Activated B cell treated with CpG ODN at 0.5 μM for 24 hours (primary cell): ENCODE measurements at places on chromosomes 3 and 15.
A peak's percentile ranks its signal among the peaks of the same experiment; 100 is the strongest.

DNA sequence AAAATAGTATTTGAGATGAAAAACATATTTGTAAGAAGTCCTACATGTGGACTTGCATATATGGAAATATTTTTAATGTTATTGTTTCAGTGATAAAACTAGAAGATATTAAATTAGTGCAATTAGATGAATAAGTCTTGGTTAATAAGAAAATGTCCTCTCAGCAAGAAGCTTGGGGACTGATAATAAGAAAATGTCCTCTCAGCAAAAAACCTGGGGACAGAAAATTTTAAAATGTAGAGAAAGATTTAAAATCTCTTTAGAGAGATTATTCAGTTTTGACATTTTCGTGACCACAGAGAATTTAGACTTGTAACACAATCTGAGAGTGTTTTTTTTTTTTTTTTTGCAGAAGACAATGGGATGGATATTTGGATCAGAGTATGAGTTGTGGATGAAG lies 156.0 kb downstream of the ISL2 start:
- no peak for DNase-seq

DNA sequence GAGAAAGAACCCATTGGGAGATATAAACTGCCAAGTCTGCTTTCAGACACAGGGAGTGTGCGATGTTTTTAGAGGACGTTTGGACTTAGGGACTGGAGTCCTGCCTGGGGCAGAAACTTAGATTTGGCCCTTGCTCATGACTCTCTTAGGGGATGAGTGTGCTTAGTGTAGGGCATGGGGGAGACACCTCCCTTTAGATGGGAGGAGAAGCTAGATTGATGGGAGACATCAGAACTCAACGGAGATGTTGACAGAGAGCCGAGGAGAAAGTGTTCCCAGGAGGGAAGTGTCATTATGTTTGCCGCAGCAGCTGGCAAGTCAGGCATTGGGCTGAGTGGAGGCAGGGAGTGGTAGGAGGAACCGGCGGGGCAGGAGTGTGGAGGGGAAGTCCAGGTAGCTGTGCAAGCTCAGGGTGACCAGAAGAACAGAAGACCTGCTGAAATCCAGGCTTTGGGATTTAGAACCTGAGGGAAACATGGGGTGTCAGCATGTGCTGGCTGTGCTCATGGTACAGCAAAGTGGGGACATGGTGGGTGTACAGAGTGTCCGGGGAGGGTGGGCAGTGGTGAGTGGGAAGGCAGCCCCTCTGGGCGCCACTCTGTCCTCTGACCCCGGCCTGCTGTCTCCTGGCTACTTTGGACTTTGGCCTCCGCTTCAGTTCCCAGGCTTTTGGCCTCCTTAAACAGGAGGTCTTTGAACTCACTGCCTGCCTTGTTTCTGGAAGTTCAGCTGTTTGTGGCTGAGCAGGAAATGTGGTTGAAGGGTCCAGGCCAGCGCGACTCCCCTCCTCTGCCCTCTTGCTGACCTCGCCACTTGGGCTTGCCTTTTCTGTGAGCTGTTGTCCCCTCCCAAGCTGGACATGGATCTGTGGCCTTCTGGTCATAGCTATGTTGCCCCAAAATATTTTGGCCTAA lies 324.0 kb upstream of the LRRFIP2 start:
- DNase-seq, result no peak

- no peak for DNase-seq
Measured at GRCh38 chr3:133568294-133569014, 5.0 kb upstream of the CDV3 start.

DNA sequence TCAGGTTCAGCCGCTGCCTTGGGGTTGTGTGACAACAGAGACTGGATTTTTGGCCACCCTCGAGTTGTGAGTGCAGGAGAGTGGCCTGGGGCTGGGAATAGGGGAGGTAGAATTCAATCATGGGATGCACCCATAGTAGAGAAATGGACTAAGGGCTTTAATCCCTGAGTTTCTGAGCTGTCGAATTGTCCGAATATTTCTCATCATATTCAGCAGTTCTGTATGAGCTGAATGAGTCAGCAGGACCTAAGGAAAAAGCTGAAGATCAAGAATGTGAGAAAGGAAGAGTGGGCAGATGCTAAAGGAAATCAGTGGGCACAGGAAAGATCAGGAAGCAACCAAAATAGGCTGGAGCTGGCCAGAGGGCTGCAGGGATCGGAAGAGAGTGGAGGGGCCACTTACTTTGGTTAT lies 44.4 kb upstream of the SACM1L start:
- DNase-seq, result no peak

- no peak for DNase-seq
Measured at GRCh38 chr15:58551084-58551763, 119.4 kb downstream of the LIPC start.

GRCh38 chr3:12464181-12464580 lies 20.1 kb upstream of the TSEN2 start:
- no peak for DNase-seq

GRCh38 chr3:160245261-160245800 lies 20.1 kb downstream of the C3orf80 start:
- no peak for DNase-seq

DNA sequence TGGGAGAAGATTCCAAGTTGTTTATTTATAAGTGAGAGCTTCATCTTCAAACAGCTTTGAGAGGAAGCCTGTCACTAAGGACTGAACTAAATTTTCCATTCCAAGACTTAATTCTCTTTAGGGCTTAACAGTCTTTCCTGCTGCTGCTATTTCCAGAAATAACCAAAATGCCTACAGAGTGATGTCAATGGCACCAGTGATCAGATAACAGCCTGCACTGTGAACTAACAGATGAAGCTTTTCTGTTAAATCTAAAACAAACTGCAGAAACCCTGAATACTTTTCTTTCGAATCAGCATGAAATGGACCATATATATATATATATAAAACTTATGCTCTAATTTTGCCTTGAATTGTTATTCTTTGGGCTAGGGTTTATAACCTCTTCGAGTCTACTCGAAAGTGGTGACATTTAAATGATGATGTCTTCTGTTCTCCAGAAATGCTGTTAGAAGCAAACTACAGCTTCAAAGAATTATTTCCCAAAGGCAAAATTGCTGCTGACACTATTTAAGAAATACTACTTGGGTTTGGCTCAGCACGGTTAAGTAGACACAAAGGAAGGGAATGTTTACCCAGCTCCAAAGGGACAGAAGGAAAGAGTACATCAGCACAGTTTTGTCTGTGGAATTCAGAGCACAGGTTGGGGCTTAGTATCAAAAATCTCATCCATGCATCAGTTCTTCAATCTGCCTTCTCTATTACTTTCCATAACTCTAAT lies 238.5 kb upstream of the LRRN1 start:
- DNase-seq, result no peak

DNA sequence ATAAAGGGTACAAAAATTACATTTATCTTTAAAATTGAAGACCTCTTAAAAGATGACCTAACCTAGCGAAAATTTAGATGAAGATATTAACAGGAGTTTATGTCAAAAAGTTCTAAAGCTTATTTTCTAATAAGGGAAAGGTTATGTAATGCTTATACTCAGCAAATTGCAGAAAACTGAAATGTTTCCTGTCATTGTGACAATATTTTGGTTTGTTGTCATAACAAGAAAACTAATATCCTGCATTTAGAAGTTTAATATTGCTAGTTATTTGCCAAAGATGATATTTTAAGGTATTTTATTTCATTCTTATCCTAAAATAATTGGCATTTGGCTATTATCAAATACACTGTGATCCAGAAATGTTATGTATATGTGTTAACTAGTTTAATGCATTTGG lies 294.5 kb downstream of the C3orf38 start:
- DNase-seq, result no peak

- no peak for DNase-seq
Measured at GRCh38 chr15:90903733-90904536, 833 bp downstream of the MAN2A2 start.

GRCh38 chr15:25249236-25250010 lies 189.4 kb downstream of the UBE3A start:
- no peak for DNase-seq

GRCh38 chr3:180414157-180414556 lies 187.8 kb upstream of the TTC14 start:
- DNase-seq, result no peak

- no peak for DNase-seq
Measured at GRCh38 chr3:135224815-135225362, 429.8 kb downstream of the EPHB1 start.

GRCh38 chr15:34755419-34755773 lies 598 bp upstream of the GJD2 start:
- no peak for DNase-seq

DNA sequence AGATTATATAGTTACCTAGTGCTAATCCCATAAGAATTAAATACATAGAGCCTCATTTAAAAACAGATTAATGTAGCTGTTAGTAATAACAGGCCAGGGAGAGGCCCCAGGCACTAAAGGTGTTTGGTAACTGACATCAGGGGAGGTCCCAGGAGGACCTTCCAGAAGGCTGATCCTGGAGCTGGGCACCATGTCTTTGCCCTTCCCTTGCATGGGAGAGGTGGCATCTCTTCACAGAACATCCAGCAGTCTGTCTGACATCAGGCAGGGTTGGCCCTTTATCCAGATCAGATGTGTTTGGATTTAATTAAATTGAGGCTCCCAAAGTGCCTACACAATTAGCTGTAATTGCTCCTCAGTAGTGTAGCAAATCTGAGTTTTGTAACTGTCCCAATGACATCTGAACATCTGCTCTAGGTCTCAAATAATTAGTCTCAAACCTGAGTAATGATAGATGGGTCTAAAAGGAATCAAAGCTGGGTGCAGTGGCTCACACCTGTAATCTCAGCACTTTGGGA lies 53.0 kb downstream of the RLBP1 start:
- no peak for DNase-seq

DNA sequence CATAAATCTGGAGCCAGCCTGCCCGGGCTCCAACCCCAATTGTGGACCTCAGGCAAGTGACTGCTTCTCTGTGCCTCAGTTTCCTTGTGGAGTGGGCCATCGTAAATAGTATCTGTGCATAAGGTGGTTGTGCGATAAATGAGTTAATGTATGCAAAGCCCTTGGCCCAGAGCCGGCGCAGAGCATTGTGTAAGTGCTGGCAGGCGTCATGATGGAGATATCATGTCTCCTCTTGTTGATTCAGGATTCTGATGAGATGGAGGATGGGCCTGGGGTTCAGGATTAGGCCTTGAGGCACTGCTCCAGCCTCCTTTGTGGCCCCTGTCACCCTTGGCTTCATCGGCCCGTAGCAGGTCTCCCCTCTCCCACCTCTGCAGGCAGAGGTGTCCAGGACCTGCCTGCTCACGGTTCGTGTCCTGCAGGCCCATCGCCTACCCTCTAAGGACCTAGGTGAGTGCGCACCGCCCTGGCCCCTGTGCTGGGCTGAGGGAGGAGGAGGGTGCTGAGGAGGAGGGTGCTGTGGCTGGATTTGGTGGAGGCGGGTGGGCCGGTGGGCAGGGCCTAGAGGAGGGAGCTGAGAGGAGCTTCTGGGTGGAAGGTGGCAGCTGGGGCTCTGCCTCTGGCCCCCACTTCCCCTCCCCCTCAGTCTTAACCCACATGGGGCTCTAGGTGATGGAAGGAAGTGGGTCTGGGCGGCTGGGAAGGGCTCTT lies 1.3 kb downstream of the PLA2G4B start:
- no peak for DNase-seq

DNA sequence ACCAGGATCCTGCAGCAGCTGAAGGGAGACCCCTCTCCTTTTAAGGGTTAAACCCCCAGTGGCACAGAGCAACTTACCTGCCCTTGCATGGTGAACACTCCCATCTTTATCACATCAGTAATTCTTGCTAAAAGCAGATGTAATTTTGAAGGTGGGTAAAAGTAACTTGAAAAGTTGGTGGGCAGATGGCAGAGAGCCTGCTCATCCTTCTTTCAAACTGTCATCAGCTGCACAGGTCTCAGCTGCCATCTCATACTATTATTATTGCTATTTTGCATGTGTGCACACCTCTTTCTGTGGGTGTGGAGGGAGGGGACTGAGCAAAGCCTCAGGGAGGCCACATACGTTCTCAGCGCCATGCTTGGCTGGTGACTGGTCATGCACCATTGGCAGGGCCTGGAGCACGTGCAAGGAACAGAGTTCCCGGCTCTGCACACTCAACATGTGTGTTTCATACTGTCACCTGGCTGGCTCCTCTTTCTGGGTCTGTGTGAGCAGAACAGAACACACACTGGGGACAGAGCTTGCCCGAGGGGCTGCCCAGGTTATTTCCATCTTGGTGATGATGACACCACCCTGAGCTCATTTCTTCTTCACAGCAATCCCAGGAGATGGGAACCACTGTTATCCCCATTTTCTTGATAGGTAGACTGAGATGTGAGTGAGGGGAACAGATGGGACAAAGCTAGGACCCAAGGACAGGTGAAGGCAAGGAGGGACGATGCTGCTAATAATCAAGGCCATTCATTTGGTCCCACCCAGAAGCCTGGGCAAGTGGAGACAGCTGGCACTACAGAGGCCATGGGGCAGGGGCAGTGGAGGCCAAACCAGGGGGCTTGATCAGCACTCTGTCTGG lies 95.8 kb upstream of the KLF13 start:
- DNase-seq, result peak; percentile 71

DNA sequence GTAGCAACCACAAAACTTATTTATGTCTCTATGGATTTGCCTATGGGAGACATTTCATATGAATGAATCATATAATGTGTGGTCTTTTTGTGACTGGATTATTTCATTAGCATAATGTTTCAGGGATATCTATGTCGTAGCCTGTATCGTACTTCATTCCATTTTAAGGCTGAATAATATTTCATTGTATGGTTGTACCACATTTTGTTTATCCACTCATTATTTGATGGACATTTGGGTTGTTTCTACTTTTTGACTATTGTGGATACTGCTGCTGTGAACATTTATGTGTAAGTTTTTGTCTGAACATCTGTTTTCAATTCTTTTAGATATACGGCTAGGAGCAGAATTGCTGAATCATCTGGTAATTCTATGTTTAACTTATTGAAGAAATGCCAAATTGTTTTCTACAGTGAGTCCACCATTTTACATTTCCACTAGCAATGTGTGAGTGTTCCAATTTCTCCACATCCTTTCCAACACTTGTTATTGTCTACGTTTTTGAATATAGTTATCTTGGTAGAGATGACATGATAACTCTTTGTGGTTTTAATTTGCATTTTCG lies 134.4 kb upstream of the DAZL start:
- no peak for DNase-seq

DNA sequence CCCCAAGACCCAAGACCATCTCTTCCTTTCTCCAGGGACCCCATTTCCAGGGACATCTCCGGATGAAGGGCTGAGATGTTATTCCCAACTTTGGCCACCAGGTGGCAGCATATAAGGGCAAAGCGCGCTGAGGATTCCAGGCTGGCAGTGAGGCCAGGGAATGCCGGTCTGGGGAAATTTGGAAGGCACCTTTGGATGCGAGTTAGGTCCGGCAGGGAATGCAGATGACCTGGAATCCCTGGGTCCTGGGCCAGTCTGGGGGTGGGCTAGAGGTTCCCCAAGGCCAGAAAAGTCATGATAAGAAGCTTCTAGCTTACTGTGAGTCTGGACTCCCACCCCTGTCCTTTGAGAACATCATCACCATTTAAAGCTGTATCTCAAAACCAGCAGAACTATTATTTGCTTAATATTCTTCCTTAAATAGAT lies 1.6 kb upstream of the CHST13 start:
- DNase-seq, result peak; percentile 37
